ENCODE measurements at places on chromosomes 13 and 19.

DNA sequence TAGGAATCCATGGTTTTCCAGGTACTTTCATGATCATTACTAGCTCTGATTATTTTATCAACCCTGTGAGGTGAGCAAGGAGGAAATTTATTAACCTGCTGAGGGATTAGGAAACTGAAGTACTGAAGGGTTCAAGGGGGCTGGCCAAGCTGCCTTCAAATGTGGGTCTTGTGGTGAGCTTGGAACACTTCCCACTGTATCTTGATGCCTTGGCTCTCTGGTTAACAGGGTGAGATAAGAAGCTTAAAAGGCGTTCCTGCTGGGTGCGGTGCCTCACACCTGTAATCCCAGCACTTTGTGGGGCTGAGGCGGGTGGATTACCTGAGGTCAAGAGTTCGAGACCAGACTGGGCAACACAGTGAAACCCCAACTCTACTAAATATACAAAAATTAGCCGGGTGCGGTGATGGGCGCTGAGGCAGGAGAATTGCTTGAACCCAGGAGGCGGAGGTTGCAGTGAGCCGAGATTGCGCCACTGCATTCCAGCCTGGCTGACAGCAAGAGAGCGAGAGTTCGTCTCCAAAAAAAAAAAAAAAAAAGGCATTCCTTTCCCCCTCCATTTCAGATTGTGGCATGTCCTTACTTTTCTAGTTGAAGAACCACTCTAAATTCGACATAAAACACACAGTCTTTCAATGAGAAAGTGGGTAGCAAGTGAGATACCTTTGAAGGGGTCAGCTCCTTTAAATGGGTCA lies 70.2 kb downstream of the KLF2 start:
- no peak for DNase-seq

GRCh38 chr13:30763786-30764413 lies 28.6 kb downstream of the ALOX5AP start:
- DNase-seq, result no peak

- no peak for DNase-seq
These were observed 16.4 kb downstream of the CARM1 start for GRCh38 chr19:10887616-10888367.

DNA sequence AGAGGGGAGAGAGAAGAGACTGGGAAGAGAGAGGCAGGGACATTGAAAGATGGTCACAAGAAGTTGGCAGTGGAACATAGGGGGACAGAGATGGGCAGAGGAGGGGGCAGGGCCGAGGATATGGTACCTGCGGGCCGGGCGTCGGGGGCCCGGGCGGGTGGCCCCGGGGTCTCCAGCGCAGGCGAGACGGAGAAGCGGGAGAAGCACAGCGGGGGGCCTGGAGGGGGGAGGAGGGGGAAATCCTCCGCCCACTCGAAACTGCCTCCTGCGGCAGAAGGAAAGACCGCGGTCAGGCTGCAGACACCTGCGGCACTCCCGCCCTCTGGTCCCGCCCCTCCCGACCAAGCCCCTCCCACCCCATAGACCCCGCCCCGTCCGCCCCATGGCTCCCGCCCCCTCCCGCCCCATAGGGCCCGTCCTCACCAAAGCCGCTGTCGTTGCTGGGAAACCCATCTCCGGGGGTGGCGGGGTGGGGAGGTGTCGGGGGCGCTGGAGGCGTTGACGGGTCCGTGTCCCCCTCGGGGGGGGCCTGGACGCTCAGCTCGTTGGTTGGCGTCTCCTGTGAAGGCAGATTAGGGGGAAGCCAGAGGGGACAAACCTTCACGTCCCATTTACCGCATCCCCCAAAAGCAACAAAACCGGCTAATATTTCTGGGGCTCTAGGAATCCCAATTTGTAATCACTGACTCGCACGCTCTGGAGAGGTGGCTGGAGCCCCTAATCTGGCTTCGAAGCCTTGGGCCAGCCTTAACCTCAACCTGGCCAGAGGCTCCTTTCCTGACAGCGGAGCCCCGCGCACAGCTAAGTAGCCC lies 20.4 kb downstream of the LMTK3 start:
- DNase-seq, result peak; percentile 72

DNA sequence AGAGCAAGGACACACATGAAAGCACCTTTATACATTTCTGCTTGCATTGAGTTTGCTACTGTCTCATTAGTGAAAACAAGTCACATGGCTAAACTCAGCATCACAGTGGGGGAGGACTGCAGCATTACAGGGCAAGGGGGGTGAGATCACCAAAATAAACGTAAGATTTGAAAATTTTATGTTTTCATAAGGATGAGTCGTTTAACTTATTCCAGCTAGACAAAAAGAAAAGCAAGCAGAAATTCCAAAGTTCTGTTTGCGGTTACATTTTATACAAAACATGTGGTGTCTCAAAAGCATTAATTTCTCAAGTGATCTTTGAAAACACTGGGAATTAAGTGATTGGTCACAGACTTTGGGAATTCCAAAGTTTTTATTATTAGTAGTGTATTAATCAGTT lies 261.4 kb upstream of the RXFP2 start:
- no peak for DNase-seq

DNA sequence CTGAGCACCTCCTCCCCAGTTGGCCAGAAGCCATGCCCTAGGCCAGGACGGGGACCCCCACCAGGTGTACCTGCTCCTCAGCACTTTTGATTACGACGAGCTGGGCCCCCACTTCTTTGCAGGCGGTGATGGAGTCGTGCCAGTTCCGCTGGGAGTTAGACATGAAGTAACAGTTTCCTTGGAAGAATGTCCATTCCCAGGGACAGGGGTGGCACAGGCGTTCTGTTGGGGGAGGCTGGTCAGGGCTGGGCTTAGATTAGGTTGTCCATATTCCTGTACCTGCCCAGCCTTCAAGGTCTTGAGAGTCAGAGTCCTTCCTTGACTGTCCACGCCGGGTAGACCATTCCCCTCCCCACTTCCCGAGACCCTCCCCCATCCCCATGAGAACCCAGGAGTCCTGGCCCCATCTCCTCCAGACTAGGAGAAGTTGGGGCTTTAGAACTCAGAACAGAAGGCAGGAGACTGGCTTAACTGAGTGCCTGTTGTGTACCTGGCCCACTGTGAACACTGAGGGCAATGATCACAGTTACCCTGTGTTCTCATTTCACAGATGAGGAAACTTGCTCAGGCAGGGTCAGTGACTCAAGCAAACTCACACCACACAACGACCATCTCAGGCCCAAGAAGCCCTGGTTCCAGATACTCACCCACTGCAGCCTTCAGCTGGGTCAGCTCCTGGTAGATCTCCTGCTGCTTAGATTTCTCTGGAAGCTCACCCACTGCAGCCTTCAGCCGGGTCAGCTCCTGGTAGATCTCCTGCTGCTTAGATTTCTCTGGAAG lies 2.3 kb downstream of the CD209 start:
- no peak for DNase-seq

GRCh38 chr13:107886118-107886517 lies 329.2 kb downstream of the LIG4 start:
- no peak for DNase-seq

GRCh38 chr13:38755793-38756192 lies 68.9 kb downstream of the FREM2 start:
- DNase-seq, result no peak

DNA sequence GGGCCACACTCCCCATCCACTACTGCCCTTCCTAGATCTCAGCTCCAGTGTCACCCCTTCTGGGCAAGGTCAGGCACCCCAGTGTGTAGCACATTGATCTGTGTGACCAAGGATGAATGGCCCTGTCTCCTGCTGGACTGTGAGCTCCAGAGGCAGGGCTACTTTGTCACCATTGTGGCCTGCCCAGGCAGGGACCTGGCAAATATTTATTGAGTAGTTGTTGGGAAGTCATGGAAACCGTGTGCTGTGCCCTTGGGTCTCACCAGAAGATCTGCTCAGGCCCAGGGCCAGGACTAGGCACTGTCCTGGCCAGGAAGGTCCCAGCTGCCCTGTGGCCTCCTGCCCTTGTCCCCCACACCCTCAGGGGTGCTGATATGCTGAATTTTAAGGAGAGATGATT lies 10.5 kb downstream of the NACC1 start:
- no peak for DNase-seq

- DNase-seq, result no peak
These were observed 215.3 kb downstream of the KLF5 start for GRCh38 chr13:73274147-73274546.

DNA sequence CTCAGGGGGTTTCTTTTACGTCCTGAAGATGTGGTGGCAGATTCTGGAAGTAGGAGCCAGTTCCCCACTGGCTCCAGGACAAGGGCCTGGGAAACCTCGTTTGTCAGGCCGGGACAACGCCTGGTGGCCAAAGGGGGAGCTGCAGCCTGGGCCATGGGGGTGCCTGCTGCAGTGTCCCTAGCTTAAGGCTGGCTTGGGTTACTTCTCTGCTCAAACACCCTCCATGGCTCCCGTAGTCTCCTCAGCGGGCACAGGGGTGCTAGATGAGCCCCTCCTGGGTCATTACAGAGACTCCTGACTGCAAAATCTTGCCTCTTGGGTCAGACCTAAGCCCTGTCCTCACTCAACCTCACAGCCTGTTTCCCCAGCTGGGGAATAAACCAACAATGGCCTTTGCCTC lies 14.7 kb downstream of the CILP2 start:
- no peak for DNase-seq

DNA sequence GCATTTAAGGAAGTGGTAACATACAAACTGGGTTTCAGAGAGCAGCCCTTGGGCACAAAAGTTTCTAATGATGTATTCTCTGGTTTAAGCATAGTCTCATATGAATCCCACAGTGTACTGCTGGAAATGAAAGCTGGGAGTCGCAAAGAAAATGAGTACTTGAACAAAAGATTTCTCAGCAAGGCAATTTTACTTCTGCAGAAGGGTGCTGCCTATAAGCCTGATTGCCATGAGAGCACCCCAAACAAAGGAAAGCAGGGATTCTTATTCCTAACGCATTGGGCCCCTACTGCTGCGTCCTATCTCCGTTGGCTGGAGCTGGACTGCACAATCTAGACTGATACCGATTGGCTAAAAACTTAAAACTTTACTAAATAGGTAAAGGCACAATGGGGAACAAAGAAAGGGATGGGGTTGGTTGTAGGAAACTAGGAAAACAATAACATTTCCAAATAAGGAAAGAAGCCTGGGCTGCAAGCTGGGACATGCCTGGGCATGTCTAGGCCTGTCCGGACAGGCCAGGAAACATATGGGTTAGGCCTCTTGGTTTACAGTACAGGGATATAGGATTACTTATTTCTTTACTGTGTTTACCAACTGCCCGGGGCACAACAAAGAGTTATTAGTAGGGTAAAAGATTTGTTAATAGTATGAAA lies 27.4 kb upstream of the VN1R4 start:
- DNase-seq, result no peak

- peak; percentile 88 for DNase-seq
These were observed 435 bp upstream of the ZNF382 start for GRCh38 chr19:36604656-36605100.
